ENCODE measurements at places on chromosomes 5 and 9.

DNA sequence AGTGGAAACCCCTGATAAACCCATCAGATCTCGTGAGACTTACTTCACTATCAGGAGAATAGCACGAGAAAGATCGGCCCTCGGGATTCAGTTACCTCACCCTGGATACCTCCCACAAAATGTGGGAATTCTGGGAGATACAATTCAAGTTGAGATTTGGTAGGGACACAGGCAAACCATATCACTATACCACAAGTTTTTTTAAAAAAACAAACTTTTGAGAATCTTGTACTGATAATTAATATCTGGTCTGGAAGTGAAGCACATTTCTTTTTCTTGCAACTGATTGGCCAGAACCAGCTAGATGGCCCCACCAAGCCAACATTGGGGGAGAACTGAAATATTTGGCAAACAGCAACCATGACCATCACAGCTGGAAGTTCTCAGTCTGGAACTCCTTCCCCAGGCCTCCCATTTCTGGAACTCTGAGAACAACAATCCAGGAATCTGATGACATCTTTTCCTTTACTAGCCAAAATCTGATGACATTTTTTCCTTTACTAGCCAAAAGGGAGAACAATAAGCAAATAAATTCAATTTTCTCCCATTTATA, 51.8 kb upstream of the CDKN2B start:
- DNase-seq = peak; percentile 95

DNA sequence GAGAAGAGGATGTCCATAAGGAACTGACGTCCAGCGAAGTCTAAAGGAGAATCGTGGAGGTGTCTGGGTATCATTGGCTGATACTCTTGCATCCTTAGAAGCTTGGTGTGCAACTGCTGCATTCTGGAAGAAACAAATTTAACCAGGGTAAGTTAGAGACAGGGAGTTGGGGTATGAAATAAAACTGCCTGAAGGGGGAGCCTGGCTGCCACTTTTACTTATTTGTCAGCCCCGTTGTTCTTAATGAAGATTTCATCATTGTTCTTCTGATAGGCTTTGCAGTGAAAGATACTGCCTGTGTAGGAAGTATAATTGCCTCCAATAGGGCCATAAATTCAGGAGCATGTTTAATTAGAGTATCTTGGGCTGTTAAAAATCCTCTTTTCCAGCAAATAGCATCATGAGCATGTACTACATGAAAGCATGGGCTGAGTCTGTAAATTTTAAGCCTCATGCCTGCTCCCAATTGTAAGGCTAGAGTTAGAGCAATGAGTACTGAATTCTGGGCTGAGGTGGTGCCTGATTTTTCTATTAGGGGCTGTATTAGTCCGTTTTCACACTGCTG, 1264.5 kb upstream of the ACO1 start:
- peak; percentile 72 for DNase-seq

- DNase-seq = no peak
Observed at GRCh38 chr9:113537229-113537810, 73.8 kb downstream of the RGS3 start.

DNA sequence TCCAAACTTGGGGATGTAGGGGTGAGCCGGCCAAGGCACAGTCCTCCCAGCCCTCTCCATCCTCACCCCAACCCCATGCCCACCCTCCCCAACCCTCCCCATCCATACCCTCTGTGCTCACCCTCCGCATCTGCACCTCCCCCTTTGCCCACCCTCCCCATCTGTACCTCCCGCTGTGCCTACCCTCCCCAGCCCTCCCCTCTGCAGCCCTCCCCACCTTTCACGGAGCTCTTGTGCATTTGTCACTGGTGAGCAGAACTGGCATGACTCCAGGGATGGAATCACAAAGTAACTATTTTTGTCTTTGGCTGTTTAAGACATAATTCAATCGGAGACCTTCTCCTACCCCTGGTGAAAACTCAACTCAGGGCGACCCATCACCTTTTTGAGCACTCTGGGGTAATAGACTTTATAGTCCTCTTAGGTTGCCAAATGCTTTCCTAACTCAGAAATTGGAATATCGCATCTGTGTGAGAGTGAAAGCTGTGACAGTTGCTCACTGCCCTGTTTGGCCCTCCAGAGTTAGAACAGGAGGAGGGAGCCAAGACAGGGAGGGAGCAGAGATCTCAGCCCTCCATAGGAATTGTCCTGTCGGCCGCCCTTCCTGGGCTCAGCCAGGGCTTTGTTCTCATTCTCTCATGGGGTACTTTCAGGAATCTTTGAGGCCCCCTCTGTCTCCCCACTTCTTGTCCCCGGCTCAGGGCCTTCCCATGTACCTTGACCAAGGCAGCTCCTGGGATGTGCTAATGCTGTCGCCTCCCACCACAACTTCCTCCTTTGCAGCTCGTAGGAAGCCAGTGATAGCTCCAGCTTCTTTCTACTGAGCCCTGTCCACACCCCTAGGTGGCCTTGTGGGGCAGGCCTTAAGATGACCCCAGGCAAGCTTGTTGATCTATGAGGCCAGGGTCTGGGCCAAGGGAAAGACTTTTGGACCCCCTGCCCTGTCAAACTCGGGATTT, 36.2 kb downstream of the OTULIN start:
- DNase-seq = no peak

DNA sequence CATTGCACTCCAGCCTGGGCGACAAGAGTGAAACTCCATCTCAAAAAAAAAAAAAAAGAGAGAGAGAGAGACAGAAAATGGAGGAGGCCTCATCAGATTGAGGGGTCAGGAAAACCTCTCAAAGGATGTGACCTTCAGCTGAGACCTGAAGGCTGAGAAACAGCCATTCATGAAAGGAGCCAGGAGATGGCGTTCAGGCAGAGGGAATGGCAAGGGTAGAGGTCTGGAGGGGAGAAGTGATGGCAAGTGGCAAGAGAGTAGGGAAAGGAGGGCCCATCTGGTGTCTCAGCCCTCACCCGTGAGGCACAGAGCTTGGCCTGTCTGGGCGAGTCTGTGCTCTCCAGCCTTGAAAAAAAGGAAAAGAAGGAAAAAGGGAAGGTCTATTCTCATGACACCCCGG, 17.0 kb downstream of the CAMK2A start:
- peak; percentile 60 for DNase-seq

GRCh38 chr5:77937015-77937908, 161.1 kb upstream of the TBCA start:
- DNase-seq = no peak

- DNase-seq = no peak
Observed at GRCh38 chr5:179817890-179818745, 2.6 kb upstream of the SQSTM1 start.

GRCh38 chr9:110283751-110284150, 27.4 kb upstream of the TXN start:
- no peak for DNase-seq

DNA sequence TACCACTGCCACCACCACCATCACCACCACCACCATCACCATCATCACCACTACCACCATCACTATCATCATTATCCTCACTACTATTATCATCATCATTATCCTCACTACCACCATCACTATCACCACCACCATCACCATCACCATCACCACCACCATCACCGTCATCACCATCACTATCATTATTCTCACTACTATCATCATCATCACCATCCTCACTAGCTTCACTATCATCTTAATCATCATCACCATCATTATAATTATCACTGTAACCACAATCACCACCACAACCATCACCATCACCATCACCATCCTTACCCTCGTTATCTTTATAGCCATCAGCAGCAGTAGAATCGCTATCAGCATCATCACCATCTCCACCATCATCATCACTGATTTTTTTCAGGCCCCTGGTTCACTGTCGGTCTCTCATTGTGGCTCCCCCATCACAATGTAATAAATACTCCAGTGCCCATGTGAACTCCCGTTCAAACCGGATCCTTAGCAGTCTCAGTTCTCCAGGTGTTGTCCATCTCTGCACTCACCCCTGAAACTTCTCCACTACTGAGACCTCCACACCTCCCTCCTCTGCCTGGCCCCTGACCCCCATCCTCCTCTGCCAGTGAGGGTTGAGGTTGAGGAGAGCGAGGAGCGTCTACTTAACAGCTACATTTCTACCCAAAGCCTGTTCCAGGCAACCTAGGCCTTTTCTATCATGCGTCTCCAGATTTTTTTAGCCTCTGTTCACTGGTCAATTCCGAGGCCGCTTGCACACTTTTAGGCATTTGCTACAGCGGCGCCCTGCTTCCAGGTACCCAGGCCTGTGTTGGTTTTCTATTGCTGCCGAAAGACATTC, 238.2 kb downstream of the PBX3 start:
- DNase-seq = no peak

- no peak for DNase-seq
Observed at GRCh38 chr9:123168586-123168985, 99.8 kb downstream of the STRBP start.

GRCh38 chr5:100900142-100900795, 2.8 kb downstream of the ST8SIA4 start:
- DNase-seq = peak; percentile 54

- DNase-seq = peak; percentile 46
Observed at GRCh38 chr5:90940227-90940995, 381.8 kb downstream of the ADGRV1 start.

DNA sequence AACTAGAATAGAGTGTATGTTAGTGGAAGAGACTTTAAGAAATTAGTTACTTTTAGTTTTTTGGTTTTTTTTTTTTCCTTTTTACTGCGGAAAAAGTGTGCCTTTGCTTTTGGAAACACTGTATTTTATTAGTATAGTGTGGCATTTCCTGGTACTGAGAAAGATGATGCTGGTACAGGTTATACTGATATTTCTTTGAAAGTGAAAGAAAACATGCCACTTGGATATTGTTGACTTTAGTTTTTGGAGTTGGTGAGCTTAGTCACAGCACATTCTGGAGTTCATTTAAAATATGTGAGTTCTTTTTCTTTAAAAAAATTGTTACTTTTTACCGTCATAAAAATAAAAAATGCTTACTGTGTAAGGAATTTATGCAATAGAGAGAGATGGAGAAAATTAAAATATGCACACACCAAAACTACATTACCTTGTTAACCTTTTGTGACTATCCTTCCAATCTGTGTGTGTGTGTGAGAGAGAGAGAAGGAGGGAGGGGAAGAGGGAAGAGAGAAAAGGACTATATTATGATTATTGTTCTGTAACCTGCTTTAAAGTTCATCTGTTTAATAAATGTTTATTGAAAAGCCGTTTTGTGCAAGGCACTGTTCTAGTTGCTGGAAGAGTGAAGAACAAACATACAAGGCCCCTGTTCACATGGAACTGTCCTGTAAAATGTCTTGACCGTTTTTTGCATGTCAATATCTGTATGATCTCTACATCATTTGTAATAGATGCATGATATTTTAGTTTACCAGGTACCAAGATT, 1.9 kb downstream of the UGCG start:
- peak; percentile 52 for DNase-seq

- no peak for DNase-seq
Observed at GRCh38 chr9:125387861-125388524, 126.4 kb downstream of the GAPVD1 start.

DNA sequence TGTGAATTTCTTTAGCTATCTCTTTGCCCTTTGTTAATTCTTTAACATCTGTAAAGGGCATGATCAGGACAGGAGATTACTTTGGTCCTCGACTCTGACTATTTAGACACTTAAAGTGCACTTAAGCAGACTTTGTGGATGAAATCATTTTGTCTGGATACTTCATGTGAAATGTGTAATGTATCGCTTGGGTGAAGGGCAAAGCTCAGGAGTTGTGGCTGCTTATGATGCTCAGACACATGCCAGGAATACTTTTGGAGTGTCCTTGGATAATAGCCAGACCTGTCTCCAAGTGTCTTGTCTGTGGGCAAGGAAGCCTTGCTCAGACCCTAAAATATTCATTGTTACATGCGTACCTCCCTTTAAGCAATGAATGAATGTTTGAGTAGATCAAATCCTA, 87.8 kb downstream of the RAI14 start:
- peak; percentile 84 for DNase-seq

- DNase-seq = no peak
Observed at GRCh38 chr5:115329475-115329874, 33.0 kb upstream of the CCDC112 start.

DNA sequence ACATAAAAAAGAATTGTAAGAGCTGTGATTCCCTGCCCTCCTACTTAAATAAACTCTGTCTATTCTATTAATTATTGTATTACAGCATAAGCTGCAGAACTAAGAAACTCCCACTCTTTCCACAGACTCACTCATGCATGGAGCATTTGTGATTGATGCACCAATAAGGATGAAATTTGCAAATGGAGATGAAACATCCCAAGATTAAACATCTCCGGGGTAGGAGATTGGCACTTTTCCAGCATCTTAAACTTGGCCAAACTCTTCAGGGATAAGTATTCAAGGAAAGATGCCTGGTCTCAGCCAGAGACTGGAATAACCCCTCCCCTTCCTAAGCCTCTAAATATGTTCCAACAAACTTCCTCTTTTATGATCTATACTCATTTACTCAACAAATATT, 472.0 kb downstream of the ACTL7B start:
- peak; percentile 3 for DNase-seq

GRCh38 chr5:132464156-132464939, 26.2 kb downstream of the IRF1 start:
- DNase-seq = no peak

DNA sequence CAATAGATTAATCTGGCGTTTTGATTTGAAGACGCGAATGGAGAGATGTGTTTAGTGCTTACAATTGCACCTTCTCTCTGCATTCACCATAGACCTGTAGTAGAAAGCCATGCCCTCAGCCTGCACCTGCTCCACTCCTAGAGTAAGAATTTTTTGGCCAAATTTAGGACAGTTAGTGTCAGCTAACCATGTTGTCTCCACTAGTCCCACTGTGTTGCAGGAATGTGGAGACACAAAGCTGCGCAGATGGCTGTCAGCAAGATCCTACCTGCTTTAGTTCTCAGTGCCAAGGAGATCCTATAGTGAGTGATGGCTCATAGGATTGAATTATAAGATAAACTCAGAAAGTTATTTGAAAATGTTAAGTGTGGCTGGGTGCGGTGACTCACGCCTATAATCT, 35.1 kb upstream of the ABCA1 start:
- no peak for DNase-seq

- no peak for DNase-seq
Observed at GRCh38 chr9:40926404-40927259, 201.8 kb downstream of the FOXD4L6 start.

GRCh38 chr9:3346549-3346948, 179.3 kb downstream of the RFX3 start:
- no peak for DNase-seq

- no peak for DNase-seq
Observed at GRCh38 chr9:98692392-98692791, 16.3 kb downstream of the GABBR2 start.

DNA sequence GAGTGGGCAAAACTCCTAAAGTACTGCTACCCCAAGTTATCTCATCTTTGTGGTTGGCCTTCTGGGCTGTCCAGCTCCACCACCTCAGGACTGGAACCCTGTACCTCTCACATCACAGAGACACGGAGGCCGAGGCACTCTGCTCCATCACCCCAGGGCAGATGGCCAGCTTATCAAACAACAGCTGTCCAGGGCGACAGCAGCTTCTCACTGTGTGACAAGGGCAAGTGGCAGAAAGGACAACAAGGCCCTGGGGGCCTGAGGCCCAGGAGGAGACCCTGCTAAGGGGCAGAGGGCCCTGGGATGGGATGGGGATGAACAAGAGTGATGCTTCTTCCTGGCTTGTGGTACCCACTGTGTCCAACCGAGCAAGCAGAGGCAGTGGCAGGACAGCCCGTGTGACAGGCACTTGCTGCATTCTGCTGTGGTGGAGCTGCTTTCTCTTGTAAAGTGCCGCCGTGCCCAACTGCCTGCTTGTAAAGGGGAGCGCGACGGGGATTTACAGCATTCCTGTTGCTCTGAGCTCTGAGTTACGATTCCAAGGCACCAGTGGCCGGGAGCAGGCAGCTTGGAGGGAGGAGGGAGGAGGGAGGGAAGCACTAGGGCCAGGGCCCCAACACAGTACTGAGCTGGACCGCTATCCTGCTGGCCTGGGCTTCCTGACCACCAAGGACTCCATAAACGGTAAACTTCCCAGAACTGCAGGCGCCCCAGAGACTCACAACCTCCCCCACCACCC, 71.2 kb downstream of the SHB start:
- no peak for DNase-seq

Data from fibroblast of pulmonary artery (primary cell).